SJSA1 (cell line): ENCODE measurements at places on chromosomes 5 and 9.

DNA sequence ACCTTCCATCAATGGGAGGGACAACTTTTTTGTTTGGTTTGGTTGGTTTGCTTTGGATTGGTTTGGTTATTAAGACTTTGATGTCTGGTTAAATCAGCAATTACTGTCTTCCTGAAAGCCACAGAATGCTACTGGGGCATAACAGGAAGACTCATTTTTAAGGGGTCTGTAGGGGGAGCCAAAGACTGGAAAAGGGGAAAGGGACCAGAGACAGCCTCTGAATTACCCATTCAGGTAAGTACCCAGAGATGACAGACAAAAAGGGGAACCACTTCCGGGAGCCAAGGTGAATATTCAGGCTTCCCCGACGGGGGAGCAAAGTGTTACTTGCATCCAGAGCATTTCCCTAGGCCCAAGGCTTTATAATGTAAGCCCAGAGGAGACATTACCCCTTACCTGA lies 4.6 kb upstream of the FEM1C start:
- no peaks in the 10 kb centered on the region for H3K27me3 ChIP-seq
- DNase-seq = peak; percentile 38
- H3K4me1 ChIP-seq = peaks cover 8% of the 10 kb centered on the region; the same call in 1 of the 2 replicates
- no peak overlapping the region for H3K4me3 ChIP-seq
- H3K36me3 ChIP-seq = peaks cover 4% of the 10 kb centered on the region

DNA sequence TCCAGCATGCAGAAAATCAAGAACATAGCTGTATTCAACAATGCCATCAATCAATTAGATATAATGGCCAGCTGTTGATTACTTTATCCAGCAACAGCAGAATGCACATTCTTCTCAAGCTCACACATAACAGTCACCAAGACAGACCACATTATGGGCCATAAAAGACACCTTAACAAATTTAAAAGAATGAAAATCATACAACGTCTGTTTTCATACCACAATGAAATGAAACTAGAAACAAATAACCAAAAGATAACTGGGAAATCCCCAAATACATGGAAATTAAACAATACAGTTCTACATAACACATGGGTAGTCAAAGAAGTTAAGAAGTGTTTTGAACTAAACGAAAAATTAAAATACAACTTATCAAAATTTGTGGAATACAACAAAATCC lies 130.9 kb upstream of the GNA14 start:
- H3K4me1 ChIP-seq = no peaks in the 10 kb centered on the region
- no peak overlapping the region for H3K27ac ChIP-seq
- no peaks in the 10 kb centered on the region; the same call in none of the 2 replicates for H3K36me3 ChIP-seq
- H3K4me3 ChIP-seq = no peak overlapping the region
- no peak for DNase-seq

GRCh38 chr9:95508968-95509850 lies 7.6 kb downstream of the PTCH1 start:
- H3K27me3 ChIP-seq = no peaks in the 10 kb centered on the region
- DNase-seq = peak; percentile 99
- H3K36me3 ChIP-seq = peaks cover 67% of the 10 kb centered on the region
- H3K27ac ChIP-seq = peak overlapping the region; percentile 92
- peaks cover 41% of the 10 kb centered on the region for H3K4me1 ChIP-seq

GRCh38 chr9:4320021-4320420 lies 20.2 kb upstream of the GLIS3 start:
- no peak for DNase-seq
- H3K4me3 ChIP-seq = no peak overlapping the region
- H3K27ac ChIP-seq = no peak overlapping the region
- no peaks in the 10 kb centered on the region for H3K27me3 ChIP-seq
- H3K4me1 ChIP-seq = peaks cover 13% of the 10 kb centered on the region

GRCh38 chr9:88938189-88938588 lies 53.1 kb upstream of the S1PR3 start:
- DNase-seq = no peak
- no peaks in the 10 kb centered on the region for H3K4me1 ChIP-seq
- H3K4me3 ChIP-seq = no peak overlapping the region
- no peak overlapping the region for H3K27ac ChIP-seq

DNA sequence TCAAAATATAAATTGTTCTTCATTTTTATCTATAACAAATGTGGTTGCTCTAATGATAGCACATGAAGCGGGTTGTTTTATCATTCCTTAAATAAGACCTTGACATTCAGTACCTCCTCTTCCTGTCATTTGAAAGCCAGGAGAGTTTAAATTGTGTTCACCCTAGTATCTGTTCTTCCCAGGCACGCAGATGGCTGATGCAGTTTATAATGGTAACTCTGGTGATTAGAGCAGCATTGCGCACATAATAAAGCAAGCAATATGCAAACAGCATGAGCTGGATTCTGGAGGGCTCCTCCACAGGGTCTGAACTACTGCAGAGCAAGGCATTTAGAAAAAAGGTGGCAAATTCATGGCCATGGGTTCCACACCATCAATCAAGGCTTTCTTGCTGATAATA lies 307.8 kb downstream of the ENC1 start:
- peaks cover 2% of the 10 kb centered on the region for H3K4me1 ChIP-seq
- no peaks in the 10 kb centered on the region for H3K27me3 ChIP-seq
- no peaks in the 10 kb centered on the region for H3K36me3 ChIP-seq
- no peak for DNase-seq
